ENCODE measurements at places on chromosomes 16 and 17. TPM values are rescaled to one million over a fixed set of nuclear protein-coding genes. Genes with fewer than 3 reads are reported as not detected.

The FLOT2 gene
- total RNA-seq, result 80.4 TPM

The TXNDC17 gene
- total RNA-seq, result 94.6 TPM

The FAM83G gene
- total RNA-seq, result 13.6 TPM

The KRTAP29-1 gene
- not detected for total RNA-seq

The TSNAXIP1 gene
- 0.20 TPM for total RNA-seq
